ENCODE measurements at places on chromosomes 3 and 15.
A peak's percentile ranks its signal among the peaks of the same experiment; 100 is the strongest.

DNA sequence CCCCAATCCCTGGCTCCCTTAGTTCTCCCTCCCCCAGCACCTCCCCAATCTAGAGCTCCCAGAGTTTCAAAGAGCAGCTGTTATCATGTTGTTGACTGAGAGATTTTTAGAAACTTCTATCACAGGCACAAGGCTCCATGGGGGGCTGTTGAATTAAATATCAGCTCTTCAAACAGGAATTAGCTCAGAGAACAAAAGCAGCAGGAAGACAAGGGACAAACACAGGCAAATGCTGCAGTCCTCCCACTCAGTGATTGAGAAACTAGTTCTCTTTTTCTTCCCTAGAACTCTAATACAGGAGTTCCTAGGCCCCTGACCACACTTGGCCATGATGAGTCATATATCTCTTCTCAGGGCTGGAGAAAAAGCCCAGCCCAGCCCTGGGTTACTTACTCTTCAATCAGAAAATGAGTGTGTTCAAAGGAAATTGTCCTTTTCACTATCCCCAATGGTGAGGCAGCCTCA lies 262.1 kb downstream of the IGSF11 start:
- no peak for DNase-seq

- no peak for DNase-seq
Measured at GRCh38 chr3:144900366-144900765, 928.7 kb downstream of the DIPK2A start.

DNA sequence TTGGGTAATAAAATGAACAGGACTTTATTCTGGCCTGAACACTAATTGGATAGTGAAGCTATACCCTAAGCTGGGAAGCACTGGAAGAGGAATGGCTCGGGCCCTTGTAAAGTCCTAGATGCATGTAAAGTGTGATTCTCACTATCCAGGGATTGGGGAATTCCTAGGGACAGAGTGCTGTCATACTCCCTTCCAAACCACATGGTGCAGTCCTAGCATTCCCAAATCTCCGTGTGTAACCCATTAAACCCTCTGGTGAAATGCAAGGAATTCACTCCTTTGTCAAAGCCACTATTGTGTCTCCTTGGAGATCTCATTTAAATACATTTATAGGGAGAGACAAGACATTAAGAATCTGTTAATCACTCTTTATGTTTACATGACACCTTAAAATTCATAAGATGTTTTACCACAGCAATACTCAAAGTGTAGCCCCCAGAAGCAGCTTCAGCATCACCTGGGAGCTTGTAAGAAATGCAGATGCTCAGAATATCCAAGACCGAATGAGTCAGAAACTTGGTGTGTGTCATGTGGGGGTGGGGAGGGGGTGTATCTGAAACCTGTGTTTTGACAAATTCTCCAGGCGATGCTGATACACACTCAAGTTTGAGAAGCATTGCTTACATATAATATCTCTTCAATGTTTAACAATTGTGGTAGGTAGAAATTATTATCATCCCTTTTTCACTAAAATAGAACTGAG lies 121.8 kb upstream of the NPHP3 start:
- DNase-seq: no peak

DNA sequence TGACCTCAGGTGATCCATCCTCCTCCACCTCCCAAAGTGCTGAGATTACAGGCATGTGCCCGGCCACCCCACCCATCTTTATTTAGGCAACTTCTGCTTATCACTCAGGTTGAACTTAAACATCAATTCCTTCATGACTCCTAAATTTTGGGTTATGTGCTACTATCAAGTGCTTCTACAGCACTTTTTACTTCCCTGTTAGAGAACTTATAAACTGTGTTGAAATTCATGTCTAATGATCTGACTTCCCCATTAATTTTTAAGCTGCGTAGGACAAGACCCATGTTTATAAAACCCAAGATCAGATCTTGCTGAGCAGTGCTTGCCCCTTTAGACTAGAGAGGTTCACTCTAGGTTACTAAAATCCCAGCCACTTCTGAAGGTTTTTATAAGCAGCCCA lies 266.2 kb upstream of the TPRG1 start:
- DNase-seq: no peak

GRCh38 chr3:52437326-52438103 lies 7.4 kb downstream of the SEMA3G start:
- peak; percentile 87 for DNase-seq

- no peak for DNase-seq
Measured at GRCh38 chr15:70284438-70285214, 186.9 kb upstream of the TLE3 start.

DNA sequence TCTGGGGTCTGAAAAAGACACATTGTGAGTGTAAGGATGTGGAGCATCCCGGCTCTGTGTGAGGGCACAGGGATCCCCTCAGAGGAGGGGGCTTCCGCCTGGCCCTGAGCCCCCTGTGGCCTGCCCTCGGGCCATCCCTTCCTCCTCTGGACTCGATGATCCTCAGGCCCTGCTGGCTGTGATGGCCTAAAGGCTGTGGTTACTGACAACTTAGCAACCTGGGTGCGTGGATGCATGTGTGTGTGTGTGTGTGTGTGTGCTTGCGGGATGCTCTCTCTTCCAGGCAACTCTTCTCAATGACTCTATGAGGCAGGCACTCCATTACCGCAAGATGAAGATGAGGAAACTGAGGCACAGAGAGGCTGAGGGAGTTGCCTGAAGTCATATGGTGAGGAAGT lies 66.0 kb downstream of the ASB7 start:
- DNase-seq: peak; percentile 49
